Activated CD8-positive, alpha-beta memory T cell treated with anti-CD3 and anti-CD28 coated beads for 1 hour (primary cell): ENCODE measurements at places on chromosomes 16 and 17.

- DNase-seq = no peak
Measured at GRCh38 chr16:62940569-62940968, 904.3 kb upstream of the CDH8 start.

GRCh38 chr17:2847381-2848333, 51.4 kb downstream of the RAP1GAP2 start:
- no peak for DNase-seq

- DNase-seq = no peak
Measured at GRCh38 chr17:81365148-81365600, 30.1 kb upstream of the BAHCC1 start.

GRCh38 chr17:50096092-50096491, 941 bp downstream of the PDK2 start:
- no peak for DNase-seq

- no peak for DNase-seq
Measured at GRCh38 chr17:73586275-73586832, 57.9 kb downstream of the SDK2 start.

- no peak for DNase-seq
Measured at GRCh38 chr16:56320811-56321558, 104.4 kb downstream of the AMFR start.

DNA sequence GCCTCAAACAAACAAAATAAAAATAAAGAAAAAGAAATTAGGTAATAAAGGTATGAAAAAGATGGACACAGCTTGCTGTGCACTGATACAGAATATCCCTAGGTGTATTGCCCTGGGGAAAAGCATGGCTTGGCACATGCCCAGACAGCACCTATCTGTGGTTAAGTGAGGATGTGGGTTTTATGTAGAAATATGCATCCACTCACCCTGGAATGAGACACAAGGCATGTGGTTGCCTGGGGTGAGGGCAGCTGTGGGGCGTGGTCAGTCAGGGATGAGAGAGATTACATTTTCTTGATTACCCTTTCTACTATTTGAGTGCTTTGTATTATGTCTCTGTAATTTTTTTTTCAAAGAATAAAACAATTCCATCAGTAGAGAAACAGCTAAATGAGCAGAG, 6.9 kb downstream of the PLLP start:
- no peak for DNase-seq

GRCh38 chr16:2284001-2284770, 16.3 kb upstream of the RNPS1 start:
- no peak for DNase-seq

- no peak for DNase-seq
Measured at GRCh38 chr16:76483307-76483909, 206.2 kb downstream of the CNTNAP4 start.

- no peak for DNase-seq
Measured at GRCh38 chr16:23516366-23517137, 6.3 kb upstream of the GGA2 start.

- no peak for DNase-seq
Measured at GRCh38 chr17:68763562-68763961, 162.4 kb upstream of the FAM20A start.

- DNase-seq = no peak
Measured at GRCh38 chr17:41684035-41684434, 4.7 kb upstream of the EIF1 start.

- no peak for DNase-seq
Measured at GRCh38 chr17:48100591-48101011, 677 bp downstream of the CBX1 start.
